ENCODE measurements at places on chromosomes 6 and 20.

DNA sequence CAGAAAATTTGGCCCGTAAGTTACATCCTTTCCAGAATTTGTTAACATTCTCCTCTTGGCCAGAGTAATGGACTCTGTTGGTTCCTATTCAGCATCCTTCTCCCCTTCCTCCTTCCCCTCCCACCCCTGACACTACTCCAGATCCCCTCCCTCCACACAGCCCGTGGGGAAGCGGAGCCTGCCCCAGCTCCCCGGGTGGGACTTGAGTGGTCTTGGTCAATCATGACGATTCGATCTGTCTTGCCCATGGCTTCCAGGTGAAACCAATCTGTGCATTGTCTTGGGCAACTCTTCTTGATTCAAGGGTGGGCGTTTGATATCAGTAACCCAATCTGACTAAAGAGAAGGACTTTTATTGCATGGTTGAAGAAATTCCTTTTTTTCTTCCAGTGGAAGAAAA lies 143.9 kb downstream of the ANKRD60 start:
- DNase-seq = no peak

GRCh38 chr6:1313384-1313766 lies 1.5 kb downstream of the FOXQ1 start:
- DNase-seq = no peak

DNA sequence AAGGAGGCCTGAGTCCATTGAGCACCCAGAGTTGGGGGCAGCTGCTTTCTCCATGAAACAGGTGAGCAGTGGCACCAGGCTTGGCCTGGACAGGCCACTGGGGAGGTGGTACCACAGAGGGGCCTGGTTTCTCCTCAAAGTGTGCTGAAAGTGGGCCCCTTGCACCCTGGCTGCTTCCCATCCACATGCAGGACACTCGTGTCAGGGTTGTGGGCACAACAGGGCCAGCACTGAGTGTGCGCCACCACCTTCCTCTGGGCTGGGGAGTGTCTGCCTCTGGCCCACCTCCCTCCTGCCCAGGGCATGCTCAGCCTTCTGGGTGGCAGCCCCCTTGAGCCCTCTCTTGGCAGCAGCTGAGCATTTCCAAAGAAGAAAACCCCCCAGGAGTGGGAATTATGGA lies 5.2 kb upstream of the SLC22A1 start:
- no peak for DNase-seq

DNA sequence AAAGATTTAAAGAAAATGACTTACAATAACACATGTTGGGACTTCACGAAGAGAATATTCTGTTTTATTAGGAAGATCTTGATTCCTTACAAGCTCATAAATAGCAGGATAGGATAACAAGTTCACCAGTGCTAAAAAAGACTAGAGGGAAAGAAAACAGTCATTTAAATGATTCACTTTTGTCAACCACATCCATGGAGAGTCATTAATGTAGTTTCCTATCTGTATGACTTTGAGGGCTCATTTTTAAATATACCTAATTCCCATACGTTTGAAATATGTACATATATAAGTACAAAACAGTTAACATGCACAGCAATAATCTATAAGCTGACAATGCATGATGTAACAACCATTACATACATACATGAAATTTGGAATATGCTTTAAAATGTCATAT lies 111.1 kb downstream of the TBC1D32 start:
- DNase-seq = no peak

DNA sequence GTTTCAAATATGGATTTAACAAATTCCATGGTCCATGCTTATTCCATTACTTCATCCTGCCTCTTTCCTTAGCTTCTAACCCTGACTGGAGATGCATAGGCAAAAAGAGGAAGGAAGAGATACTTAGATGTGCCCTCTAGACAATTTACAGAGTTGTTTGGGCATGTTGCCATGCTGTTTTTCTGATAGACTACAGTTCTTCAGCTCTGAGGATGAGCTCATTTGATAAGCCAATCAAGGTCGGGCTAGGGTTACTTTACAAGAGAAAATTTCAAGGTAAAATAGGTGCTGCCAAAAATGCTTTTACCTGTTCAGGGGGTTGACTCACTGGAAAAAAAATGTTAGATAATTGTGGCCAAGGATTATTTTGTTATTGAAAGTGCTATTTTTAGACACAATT lies 5.9 kb downstream of the HCRTR2 start:
- no peak for DNase-seq

DNA sequence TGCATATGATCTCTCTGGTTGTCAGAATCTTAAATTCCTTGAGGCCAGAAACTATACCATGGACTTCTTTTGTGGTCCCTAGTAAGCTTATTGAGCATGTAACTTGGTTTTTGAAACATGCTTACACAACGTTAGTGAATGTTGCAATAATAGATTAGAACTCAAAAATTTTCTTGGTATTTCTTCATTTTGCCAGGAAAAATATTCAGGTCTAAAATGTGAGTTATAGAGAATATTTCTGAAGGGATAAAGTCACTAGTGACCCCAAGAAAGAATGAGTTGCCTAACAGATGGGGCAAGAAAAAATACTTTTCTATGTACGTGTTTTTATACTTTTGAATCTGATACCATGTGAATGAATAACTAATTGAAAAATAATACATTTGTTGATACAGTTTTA lies 195.4 kb downstream of the TFAP2A start:
- no peak for DNase-seq

DNA sequence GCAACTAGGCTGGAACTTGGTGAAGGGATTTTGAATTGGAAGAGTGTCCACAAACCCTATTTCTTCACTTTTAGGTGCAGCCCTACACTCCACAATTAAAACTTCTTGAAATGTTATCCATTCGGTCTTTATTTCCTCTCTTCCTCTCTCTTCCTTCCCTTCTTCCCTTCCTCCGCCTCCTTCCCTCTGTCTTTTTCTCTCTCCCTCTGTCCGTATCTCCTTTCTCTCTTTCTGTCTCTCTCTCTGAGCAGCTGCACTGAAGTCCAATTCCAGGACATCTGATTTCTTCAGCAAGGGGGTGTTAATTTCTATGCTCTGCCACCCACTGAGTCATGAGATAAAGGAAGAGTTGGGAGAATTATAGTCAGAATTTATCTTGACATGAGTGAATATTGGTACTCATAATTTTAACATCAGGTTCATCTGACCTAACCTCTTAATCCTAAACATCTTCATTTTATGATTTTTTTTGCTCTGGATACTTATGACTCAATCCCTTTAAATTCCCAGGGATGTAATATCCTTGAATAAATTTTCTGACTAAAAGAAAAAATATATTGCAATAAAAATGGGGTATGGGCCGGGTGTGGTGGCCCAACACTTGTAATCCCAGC lies 84.2 kb downstream of the BCAS1 start:
- DNase-seq = no peak

DNA sequence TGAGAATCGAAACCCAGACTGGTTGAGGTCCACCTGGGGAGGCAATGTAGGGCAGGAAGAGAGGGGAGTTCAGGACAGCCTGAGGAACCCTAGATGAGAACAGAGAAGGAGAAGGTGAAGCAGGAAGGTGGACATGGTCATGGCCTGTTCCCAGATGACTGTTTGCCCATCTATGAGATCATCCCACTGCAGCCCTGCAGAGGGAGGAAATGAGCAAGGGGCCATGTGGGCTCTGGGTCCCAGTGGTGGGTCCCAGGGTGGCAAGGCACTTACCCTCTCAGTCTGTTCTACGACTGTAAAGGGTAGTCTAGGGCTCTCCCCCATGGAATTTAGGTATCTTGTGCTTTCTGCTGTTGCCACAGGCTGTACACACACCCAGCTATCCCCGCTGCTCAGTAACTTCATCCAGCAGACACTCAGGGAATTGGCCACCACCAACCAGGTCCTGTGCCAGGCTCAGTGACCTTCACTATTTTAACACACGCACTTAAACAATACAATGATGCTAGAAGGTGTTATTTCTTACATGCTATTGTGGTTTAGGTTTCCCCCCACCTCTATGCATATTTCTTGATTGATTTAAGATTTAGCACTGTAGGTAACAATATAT lies 89.8 kb downstream of the TOX2 start:
- DNase-seq = no peak

DNA sequence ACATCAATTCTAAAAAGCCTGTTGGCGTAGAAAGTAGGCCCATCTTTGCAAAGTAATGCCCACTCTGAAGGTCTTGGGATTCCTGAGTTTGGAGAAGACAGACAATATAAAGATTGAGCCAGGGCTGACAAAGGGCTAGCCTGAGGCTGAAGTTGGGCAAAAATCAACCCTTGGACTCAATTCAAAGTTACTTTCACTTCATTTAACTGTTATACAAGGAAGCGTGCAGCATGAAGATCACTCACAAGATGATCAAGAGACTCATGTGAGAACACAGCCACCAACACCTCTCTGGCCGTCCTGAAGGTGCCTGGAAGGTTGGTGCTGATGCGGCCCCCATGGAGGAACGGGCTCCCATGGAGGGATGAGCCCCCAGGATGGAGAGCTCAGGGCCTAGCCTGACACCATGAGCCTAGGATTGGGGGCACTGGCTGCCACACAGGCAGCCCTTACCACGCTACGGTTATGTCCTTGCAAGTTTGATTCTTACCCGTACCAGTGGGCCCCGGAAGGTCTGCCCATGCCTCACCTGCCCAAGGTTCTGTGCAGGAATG lies 26.6 kb downstream of the FOXC1 start:
- DNase-seq = no peak

- DNase-seq = no peak
Observed at GRCh38 chr6:45679631-45680030, 301.9 kb upstream of the SUPT3H start.
